ENCODE measurements at places on chromosomes 6 and 20.

DNA sequence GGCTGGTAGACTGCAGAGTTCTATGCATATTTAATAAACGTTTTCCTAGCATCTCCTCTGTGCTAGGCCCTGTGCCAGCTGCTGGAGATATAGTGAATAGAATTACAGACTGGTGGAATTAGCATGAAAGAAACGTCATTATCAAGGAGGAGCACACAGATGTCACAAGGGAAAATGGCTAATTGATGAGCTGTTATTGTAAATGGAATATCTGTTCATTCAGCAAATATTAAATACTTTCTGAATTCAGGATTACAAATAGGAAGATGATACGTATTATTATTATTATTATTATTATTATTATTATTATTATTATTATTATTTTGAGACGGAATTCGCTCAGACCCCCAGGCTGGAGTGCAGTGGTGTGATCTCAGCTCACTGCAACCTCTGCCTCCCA lies 1.2 kb downstream of the AAR2 start:
- DNase-seq: no peak

DNA sequence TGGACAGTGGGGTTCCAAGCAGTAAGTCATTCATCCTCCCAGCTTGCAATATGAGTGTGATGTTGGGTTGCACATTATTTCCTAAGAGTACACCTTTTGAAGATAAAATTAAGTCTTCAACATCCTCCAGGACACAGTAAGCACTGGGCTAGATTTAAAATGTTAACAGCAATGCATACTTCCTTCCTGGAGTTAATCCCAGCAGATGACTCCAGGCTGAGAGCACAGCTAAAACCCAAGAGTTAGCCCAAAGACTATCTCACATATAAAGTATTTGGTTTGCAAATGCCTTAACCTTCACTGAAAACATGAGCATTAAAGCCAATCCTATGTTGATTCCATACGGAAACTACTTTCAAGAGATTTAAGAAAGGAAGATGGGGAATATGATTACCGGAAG lies 69.2 kb downstream of the SLC23A2 start:
- DNase-seq: no peak

GRCh38 chr6:123489589-123489988 lies 147.2 kb downstream of the TRDN start:
- DNase-seq: no peak

DNA sequence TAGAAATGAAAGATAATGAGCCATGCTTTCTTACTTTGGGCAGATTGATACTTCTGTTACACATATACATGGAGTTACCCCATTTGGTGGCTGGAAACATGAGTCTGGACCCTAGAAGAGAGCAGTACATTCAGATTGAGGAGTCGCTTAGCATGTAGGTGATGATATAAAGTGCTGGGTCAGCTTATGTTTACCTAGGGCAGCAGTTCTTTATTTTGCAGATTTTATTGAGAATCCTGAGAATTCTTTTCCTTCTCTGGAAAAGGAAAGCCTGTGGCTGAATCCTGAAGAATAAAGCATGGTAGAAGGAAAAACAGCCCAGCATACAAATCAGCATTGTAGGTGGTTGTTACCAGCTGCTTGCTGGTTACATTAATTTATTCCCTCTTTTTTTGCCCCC lies 91.2 kb downstream of the SMAP1 start:
- DNase-seq: no peak

DNA sequence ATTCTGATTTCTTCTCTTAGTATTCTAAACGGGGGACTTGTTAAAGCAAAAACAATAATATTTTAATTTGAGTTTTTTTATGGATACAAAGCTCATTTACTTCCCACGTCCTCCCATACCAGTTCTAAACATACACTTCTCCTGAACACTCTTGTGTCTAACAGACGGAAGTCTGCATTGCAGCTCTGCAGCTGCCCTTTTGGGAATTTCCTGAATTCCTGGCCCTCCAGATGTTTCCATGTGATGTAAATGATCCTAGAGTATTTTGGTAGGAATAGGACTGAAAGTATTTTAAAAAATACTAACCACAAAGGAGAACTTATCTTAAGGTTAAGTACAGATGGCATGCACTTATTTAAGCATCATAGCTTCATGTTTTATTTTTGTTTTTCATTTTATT lies 886.7 kb downstream of the TBC1D32 start:
- no peak for DNase-seq

All from stimulated activated CD4-positive, alpha-beta T cell treated with anti-CD3 and anti-CD28 coated beads, Interleukin-2, amount 100 ng/mL, for 24 hours (primary cell).